ENCODE measurements at places on chromosomes 1 and 21. TPM values are rescaled to one million over a fixed set of nuclear protein-coding genes. Genes with fewer than 3 reads are reported as not detected.
A peak's percentile ranks its signal among the peaks of the same experiment; 100 is the strongest.

ELF3 gene
- total RNA-seq = 219 TPM

PLA2G2D gene
- total RNA-seq = 0.57 TPM

LAD1 gene
- total RNA-seq = 17.8 TPM

NBPF20 gene
- total RNA-seq = 4.6 TPM

CFH gene
- 80.7 TPM for total RNA-seq

PPT1 gene
- 152 TPM for total RNA-seq

TIE1 gene
- total RNA-seq = 52.3 TPM

ANKRD65 gene
- total RNA-seq = 54.2 TPM

CADM3 gene
- 2.2 TPM for total RNA-seq

TMPRSS2 gene
- total RNA-seq = 130 TPM

CSF1 gene
- total RNA-seq = 24.7 TPM

OR10J5 gene
- not detected for total RNA-seq

PGLYRP4 gene
- 1.0 TPM for total RNA-seq

DNA sequence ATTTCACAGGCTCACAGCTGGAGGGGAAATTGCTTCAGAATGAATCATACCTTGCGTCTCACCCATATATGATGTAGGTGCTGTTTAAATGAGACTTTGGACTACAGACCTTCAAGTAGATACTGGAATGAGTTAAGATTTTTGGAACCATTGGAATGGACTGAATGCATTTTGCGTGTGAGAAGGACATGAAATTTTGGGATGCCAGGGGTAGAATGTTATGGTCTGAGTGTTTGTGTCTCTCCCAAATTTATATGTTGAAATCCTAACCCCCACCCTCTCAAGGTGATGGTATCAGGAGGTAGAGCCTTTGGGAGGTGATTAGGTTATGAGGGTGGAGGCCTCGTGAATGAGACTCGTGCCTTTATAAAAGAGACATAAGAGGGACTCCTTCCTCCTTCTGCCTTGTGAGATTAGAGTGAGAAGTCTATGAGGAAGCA lies 41.4 kb downstream of the KCNK1 start:
- DNase-seq = no peak

DNA sequence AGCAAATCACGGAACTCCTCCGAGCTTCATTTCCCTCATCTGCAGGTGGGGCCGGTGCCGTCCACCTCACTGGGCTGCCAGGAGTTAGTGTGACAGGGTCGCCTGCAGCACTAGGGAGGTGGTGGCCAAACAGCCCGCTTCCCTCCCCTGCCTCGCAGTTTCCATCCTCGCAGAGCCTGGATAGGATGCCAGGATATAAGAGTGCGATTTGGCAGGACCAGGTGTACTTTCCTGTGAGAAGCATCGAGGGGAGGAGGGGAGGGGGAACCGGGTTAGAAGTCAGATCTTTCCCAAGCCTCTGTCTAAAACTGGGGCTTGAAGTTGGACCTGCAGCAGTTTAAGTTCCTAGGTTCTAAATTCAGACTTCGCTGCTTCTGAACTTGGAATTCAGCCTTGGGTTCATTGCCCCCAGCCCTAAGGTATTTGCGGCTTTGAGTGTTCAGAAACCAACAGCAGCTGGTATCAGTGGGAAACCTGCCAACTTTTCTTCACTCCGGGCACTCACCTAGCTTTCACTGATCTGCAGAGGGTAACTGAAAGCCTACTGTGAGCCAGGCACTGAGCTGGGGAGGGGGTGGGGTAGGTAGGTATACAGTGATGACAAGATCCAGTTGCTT lies 1.7 kb upstream of the JUN start:
- peak; percentile 85 for DNase-seq

- DNase-seq = no peak
Observed at GRCh38 chr1:67184838-67185421, 18.7 kb downstream of the IL23R start.

GRCh38 chr1:17710889-17711576 lies 44.1 kb upstream of the ACTL8 start:
- DNase-seq = no peak

GRCh38 chr1:202144402-202145067 lies at the start of gene ARL8A:
Gene ARL8A, minus strand, starts transcription at chr1:202144737. Its CDS starts 165 bp downstream, at chr1:202144572.
- peak; percentile 73 for DNase-seq

DNA sequence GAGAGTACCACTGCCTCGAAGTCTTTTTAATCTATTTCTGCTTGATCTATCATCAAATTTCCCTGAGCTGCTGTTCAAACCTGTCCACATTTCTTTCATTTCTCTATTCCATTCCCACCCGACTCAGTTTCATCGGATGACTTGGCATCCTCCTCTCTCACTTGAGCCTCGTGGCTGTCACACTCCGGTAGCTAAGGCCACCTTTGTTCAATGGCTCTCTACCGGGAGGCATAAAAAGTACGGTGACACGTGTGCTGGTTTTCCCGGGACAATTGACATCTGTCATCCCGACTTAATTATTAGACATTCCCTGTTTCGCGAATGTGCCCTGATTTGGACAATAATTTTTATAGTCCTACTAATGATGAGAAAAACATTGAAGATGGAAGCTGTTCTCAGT lies 22.6 kb downstream of the MIS18A start:
- DNase-seq = no peak

DNA sequence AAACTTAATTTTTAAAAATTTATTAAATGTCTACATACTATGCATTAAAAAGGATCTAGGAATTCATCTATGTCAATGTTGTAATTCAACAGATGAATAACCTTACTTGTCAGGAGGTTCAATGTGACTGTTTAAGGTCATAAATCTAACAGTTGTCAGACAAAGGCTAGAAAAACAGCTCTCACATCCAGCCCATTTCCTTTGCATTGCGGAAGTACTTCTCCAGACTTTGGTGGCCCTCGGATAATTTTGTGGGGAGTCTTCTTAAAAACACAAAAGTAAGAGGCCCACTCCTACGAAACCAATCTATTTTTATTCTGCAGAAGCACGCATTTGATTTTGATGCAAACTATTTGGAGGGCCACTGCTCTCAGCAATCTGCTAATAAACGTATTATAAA lies 122.6 kb upstream of the CHRM3 start:
- DNase-seq = no peak

- no peak for DNase-seq
Observed at GRCh38 chr1:19744886-19745285, 54.8 kb downstream of the TMCO4 start.

DNA sequence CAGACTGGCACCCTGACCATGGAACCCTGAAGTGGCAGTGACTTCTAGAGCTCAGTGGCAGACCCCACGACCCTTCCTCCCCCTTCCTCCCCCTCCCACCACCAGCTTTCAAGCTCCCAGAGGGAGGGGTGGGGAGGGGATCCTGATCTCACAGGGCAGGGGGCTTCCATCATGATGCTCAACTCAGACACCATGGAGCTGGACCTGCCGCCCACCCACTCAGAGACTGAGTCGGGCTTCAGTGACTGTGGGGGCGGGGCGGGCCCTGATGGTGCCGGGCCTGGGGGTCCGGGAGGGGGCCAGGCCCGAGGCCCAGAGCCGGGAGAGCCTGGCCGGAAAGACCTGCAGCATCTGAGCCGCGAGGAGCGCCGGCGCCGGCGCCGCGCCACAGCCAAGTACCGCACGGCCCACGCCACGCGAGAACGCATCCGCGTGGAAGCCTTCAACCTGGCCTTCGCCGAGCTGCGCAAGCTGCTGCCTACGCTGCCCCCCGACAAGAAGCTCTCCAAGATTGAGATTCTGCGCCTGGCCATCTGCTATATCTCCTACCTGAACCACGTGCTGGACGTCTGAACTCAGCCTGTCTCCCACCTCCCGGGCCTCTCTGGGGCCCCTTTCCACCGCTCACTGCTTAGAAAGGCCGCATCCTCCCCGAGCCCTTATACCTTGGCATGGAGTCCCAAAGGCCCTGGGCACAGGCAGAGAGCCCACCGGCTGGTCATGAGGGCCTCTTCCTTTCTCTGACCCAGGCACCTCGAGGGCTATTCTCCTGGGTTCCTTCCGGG lies 3.9 kb downstream of the NHLH1 start:
- no peak for DNase-seq

GRCh38 chr1:151347523-151348246 lies 633 bp upstream of the RFX5 start:
- DNase-seq = no peak

GRCh38 chr1:62706985-62707743 lies 19.0 kb upstream of the DOCK7 start:
- DNase-seq = peak; percentile 24

DNA sequence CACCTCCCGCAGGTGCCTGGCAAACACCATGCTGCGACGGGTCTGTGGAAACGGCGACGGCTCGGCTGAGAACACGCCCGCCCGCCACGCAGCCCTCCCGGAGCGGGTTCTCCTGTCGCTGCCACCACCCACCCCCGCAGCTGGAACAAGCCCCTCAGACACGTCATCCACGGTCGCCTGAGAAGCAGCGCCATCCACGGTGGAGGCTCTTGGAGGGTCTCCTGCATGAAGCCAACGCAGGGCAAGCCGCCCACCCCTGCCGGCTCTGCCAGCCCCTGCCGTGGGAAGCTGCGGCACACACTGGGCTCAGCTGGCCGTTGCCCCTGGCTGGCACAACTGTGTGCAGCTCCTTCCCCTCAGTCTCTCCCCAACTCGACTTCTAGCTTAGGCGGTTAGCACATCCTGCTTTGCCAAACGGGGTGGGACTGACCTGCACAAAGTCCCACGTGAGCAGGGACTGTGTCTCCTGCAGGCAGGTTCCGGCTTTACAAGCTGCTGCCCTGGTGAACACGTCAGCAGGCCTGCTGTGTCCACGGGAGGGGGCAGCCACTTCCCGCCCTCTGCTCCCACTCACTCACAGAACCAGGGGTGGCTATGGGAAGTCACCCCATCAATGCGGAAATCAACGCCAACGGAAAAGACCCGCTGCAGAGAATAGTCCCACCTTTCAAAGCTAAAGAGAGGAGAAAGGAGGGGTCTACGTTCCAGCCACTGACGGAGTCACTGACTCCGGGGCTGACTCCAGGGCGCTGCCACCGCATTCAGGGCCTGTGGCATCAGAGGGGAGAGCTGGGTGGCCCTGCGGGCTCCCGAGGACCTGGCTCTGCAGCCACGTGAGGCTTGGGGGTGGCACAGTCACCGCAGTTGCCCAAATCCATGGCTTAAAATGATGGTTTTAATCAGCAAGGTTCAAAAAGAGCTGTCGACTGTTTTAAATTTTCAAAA lies 10.3 kb downstream of the POFUT2 start:
- no peak for DNase-seq

DNA sequence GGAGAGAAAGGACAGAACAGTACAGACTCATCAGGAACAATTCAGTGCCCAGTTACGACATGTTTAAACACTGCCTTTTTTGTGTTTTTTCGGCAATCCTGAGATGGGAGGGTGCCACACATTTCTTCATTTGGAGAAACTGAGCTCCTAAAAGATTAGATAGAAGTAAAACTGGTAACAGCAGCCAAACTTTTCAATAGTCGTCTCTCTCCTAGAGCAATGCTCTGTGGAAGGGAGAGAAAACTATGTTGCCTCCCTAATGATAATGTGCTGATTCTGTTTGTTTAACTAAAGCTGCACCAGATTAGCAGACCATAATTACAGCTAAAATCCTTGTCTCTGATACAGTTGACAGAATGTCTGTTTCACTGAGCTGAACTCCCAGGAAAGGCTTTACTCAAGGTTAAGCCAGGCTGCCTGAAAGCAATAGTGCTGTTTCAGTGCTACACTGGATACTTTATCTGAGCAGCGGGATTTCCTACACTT lies 76.2 kb upstream of the CXADR start:
- DNase-seq = peak; percentile 68

Measured in lung (tissue), 17 donors.